ENCODE measurements at places on chromosomes 3 and 15.

- no peak for DNase-seq
These were observed 281.2 kb upstream of the DPH6 start for GRCh38 chr15:35827141-35827540.

DNA sequence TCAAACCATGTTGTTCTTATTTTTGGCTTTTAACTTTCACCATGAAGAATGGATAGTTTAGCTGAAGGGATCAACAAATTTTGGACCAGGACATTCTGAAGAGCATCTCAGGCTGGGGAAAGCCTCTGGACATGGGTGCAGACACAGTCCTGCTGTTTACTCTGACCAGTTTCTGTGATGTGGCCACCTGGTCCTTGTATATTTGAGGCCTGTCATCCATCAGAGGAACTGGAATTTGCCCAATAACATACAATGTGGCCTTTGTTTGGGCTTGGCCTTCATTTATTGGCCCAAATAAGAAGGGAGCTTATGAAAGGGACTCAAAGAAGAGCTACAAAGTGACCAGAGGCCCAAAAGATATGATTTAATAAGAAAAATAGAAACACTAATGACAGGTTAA, 127.9 kb downstream of the MYRIP start:
- DNase-seq: no peak

GRCh38 chr15:63902671-63903035, 68.9 kb upstream of the HERC1 start:
- no peak for DNase-seq

DNA sequence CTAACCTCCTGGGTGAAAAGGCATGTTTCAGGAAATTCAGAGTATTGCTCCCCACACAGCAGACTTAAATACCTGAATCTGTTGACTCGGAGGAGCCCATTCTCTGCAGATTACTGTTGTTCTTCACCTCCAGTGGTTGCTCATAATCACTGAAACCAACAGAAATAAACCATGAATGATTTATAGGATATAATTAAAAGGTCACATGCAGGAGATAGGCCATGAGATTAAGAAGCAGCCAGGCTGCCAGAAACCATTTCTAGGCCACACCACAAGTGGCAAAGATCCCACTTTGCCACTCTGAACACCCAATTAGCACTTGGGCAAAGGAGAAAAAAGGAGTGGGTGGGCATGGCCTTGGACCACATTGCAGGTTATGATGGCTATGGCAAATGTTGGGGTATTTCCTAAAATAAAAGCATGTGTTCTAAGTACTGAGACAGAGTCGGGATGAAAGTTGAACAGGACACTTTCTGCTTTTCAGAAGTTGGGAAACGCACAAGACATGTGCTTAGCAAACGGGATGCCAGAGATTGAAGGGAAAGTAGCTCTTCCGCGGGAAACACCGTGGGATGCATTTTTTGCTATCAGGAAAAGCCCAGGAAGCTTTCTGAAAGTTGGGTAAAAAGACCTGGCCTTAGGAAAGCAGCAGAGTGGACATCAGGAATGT, 1.5 kb downstream of the CDC25A start:
- peak; percentile 23 for DNase-seq

DNA sequence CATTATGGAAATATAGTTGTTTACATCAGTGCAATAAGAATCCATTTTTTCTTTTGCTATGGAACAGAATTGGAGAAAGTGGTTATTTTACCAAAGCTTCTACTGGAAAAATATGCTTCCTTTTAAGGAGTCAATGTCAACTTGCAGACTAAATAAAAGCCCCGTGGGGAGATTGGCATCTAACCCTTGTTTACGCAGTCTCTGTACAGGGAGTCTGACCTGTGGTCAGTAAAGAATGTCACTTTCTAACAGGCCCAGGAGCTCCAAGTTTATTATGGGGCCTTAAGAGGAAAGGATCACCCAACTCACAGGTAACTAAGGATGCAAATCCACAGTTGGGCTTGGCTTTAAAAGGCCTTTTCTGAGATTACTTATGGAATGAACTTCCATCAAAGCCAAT, 1751.2 kb downstream of the SI start:
- no peak for DNase-seq

- no peak for DNase-seq
These were observed 233.2 kb upstream of the TMCO5A start for GRCh38 chr15:37701230-37701629.

DNA sequence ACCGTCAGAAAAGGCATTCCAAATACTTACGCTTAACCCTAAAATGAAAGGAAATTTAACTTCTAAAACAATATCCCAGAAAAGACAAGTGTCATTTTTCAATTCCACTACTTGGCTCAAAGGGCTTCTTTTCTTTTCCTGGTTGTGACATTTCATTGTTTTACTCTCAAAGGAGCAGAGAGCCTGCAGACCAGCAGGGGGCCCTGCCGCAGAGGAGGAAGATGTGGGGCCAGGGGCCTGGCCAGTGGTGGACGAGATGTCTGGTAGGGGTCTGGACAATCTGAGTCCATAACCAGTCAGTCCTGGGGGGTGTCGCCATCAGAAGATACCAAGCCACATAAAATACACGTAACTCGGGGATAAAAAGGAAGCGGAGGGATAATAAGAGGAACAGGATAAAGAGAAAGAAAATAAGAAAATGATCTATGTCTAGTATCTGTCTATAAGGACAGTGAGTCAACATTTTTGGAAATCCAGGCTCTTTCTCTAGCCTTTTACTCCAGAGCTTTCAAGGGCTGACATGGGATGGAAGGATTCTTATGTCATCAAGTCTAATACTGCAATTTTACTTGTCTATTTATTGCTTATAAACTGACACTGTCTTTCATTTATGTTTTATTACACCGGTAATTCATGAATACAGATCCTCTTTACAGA, 54.2 kb upstream of the ARHGEF3 start:
- peak; percentile 65 for DNase-seq

DNA sequence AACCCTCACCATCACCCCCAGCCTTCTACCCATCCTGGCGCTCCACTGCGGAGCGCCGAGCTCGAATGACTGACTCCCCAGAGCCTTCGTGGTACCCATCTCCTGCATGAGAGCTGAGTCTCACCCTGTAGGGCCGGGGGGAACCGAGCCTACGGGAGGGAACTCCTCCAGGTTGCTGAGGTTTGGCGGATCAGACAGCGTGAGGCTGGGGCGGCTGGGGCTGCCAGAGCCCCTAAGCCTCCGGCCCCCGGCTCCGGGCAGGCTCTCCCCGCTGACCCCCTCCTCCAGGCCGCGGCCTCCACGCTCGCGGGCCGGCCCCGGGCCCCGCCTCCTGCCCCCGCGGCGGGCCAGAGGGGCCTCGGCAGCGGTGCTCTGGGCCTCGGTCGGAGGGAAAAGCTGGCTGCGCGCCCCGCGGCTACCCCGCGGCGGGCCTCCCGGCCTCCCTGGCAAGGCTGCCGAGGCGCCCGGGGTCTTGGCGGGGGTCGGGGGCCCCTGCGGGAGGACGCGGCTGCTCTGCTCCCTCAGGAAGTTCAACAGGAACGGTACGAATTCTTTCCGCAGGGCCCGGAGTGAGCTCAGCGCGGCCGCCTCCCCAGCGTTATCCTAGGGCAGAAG, 643 bp downstream of the CDAN1 start:
- DNase-seq: peak; percentile 35

GRCh38 chr15:77688266-77688665, 55.6 kb upstream of the LINGO1 start:
- DNase-seq: no peak

DNA sequence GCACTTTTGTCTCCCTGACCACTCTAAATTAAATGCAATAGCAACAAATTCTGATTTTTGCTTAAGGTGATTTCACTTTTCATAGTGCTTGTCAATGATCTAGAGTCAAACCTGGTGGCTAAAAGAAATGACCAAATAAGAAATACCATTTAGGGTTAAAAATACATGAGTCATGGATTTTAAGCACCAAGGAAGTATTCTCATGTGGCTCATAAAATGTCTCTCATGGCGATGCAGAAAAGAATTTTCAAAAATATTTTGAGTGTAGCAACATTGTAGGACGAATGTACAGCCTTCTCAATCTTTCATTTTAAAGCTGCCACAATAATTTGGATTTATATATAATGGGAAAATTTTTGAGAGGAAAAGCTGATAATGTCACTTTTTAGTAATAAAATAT, 193.6 kb downstream of the EPHA3 start:
- no peak for DNase-seq

- DNase-seq: no peak
These were observed 14.8 kb downstream of the PPCDC start for GRCh38 chr15:75038231-75038630.
